Hematopoietic multipotent progenitor cell treated with erythropoietin and hydrocortisone succinate and interleukin-3 and kit ligand, for 6 days (in vitro differentiated cells): ENCODE measurements at places on chromosomes 2 and 18.

DNA sequence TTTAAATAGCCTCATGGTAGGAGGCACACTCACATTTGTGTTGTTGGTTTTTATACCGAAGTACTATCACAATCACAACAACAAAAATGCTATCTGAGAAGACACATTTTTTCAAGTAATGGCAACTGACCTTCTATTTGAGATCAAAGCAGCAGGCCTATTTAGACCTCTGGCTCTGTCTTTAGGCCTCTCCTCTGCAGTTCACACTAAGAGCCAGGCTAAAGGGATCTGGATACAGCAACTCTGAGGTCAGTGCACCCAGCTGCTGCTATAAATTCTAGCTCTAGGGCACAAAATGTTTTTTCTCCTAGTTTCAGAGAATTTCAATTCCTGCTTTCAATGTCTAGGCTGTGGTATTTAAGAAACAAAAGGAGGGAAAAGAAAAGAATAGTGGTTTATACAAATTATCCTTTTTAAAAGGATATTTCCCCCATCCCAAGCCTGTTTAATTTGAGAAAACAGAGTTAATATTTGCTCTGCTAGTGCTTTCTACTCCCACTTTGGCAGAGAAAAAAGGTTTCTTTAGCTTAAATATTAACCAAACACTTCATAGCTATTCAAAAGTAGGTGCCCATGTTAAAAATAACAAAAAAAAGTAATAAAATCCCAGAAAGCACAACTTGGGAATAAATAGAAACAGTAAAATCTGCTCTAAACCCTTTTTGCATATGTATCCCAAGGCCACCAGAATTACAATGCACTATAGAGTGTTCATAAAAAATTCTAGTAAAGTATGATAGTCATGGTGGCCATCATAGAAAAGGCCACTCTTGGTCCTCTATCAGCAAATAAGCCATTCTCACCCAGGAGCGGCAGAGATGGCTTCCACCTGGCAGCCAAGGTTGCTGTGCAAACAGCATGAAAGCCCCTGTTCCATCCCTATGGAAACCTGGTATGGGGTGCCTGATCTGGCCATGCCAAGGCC is 293.6 kb upstream of the SESTD1 start:
- no peak for DNase-seq

DNA sequence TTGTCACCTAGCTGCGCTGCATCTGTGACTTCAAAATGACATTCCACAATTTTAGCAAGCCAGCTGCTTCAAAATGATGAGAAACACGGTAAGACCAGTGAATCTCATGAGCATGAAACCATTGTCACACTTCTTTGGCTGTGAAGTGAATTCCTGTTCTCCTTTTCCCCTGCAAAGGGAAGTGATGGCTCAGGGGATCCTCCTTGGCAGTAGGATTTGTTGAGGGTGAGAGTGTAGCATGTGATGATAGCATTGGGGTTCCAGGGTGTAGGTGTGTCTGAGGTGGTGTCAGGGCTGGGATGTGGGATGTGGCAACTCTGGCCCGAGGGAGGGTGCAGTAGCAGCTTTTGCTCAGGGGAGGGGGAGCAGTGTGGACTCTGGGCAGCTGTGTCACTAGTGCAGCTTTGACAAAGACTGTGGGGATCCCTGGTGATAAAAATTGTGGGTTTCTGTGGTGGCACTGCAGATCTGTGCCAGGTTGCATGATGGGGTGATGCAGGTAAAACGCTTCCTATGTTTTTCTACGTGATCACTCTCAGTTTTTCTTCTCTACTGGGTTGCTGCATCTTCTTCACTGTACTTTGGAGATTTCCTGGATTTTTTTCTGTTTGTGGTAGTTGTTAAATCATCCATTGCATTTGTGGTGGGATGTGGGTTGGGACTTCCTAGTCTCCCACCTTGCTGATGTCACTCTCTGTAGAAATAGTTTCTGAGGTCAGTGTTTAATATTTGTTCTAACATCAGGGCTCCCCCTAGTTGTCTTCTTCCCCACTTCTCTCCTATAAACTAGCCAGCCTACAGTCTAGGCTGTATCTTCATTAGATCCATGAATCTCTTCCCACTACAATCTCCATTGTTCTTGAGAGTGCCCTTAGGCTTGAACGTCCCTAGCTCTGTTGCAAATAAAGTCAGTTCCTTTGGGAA is 107.0 kb downstream of the ACTR3 start:
- no peak for DNase-seq

DNA sequence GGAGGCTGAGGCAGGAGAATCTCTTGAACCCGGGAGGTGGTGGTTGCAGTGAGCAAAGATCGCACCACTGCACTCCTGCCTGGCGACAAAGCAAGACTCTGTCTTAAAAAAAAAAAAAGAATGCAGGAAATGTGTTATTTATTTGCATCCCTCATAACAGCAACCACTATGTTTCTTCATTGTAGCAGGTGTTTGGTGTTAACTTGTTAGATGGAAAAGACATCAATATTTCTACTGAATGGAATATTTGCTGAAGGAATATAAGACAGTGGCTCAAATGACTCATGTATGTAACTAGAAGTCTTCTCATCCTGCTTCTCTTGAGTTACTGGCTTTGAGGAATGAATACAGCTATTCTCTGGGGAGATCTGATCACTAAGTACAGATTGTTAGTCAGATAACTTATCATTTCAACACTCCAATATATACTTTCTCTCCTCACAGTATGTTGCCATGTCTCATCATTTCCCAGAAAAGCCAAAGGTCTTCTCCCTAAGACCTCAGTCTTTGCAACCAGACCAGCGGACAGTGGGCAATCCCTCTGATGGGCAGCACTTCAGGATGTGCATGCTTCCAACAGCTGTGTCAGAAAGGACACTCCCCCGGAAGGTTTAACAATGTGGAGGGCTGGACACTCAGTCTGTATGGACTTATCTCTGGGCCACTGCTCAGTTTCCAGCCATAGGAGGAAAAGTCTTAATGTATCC is 104.4 kb upstream of the STK17B start:
- DNase-seq: peak; percentile 44

- DNase-seq: no peak
These were observed 21.0 kb downstream of the PNPT1 start for GRCh38 chr2:55672630-55673029.

DNA sequence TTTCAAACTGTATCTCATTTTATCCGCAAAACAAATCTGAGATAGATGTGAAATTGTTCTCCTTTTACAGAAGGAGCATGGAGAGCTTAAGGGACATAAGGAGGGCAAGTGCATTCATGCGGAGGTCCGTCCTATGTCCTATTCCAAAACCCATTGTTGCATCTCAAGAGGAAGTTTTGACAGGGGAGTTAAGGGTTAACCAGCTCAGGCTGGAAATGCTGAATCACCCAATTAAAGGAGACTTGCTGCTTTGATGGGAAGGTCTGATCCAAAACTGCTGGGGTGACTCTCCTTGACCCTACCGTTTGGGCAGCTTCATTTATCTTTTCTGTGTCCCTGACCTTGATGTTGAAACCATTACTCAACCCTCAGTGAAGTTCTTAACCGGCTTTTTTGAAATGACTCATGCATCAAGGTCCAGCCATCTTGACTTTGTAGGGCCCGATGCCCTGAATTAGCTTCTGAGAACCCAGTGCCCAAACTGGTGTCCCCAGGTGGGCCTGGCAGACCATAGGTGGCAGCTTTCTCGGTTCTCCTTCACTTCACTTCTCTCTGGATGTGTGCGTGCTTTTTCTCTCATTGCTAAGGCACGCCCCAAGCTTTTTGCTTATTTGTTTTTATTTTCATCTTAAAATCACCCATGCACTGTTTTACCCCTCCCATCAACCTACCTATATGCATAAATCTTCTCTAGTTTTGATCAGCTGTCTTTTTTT is 15.9 kb upstream of the TXNDC2 start:
- DNase-seq: peak; percentile 89

- DNase-seq: no peak
These were observed 959.6 kb upstream of the SOX11 start for GRCh38 chr2:4732560-4732959.

DNA sequence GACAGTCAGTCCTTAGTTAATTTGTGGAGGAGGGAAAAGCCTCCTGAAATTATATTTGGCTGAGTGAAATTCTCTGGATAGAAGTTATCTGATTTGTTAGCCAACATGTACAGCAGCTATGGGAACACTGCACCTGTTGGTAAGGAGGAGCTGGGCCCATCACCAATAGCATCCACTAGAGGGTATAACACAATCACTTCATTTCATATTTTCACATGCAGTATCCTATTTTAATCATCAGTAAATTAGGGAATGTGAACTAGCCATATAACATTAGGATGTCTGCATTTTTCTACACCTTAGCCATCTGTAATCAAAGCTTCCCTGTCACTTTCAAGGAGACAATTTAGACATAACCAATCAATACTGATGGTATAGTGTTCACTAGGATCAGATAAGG is 818.4 kb upstream of the CDH2 start:
- no peak for DNase-seq

- no peak for DNase-seq
These were observed 18.7 kb upstream of the MCM6 start for GRCh38 chr2:135894930-135895329.

DNA sequence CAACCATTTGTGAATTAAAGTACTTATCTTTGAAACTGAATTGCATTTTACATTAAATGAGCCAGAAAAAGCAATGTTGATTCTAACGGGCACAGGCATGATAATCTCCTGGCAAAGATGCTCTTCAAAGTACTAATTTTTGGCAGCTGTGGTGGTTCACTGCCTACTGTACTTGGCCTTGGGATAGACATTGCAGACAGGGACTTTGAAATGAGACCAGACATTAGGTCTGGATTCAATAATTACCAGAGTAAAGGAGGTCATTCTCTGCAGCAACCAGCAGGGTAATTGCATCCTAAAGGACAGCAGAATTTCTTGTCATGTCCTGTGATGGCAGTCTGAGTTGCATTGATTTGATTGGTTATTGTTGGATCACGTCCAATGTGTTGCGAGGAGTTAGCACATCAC is 986.5 kb downstream of the TDRD15 start:
- no peak for DNase-seq

- peak; percentile 60 for DNase-seq
These were observed 29.2 kb upstream of the ZDBF2 start for GRCh38 chr2:206245265-206245672.

DNA sequence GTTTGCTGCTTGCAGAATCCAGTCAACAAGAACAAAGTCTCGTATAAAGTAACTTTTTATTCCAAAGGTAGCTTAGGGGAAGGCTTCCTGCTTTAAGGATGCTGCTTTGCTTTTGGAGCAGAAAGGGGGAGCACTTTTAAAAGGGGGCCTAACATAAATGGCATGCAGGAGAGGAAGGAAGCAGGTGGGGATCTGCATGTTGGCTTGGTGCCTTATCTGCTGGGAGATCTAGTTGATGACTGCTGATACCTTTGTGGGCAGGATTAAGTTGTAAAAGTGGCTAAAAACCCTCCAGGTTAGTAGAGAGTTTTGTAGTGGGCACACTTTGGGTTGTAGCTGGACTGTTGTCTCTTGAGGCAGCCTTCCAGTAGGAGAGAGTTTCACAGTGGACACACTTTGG is 22.5 kb downstream of the UBR3 start:
- no peak for DNase-seq

DNA sequence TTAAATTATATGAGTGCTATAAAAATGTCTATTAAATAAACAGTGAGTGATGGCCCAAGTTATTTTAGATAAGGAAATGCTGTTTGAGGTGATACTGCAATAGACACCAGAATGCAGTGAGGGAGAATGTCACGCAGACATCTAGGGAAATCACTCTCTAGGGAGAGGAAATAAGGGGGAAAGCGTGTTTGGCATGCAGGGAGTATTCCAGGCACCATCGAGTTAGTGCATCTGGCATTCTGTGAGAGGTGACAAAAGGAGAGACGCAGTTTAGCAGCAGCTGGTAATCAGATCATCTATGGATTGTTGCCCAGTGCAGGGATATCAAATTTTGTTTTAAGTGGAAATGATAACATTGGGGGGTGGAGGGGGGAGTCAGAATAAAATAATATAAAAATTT is 175.4 kb upstream of the NETO1 start:
- no peak for DNase-seq

- DNase-seq: no peak
These were observed 32.2 kb upstream of the SPRED2 start for GRCh38 chr2:65464604-65465003.

DNA sequence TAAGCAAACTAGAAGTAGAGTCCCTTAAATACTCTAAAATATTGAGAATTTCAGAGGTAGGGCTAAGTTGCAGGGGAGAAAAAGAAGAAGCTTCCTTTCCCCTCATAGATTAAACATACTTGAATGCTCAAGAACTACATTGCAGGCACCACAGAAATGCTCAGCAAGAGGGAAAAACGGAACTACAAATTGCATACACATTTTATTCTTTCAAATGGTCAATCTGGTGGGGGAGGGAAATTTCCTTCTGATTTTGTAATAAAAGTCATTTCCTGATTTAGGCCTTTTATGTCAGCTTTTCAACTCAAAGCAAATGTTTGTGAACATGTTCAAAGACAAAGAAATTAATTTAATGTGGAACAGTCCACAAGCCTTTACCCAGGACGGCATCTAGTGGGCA is 33.0 kb downstream of the FARSB start:
- DNase-seq: no peak
